ENCODE measurements at places on chromosomes 1 and 21. TPM values are rescaled to one million over a fixed set of nuclear protein-coding genes. Genes with fewer than 3 reads are reported as not detected.

DNA sequence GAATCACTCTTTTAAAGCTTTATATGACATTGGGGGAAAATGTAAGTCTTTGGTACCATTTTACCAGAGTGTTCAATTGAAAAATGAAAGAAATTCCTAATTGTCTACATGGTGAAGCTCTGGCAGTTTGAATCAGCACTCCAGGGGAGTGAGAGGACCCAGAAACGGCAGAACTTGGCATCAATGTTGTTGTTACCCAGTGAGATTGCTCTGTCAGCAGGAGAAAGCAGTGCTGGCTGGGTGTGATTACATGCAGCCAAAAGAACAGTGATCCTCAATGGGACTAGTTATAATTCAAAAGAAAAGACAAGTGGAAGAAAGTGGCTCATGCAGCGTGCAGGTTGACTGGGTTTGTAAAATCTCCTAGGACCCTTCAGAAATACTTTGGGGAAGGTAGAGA lies 206.4 kb downstream of the PTPRC start:
- no peaks in the 10 kb centered on the region for H3K36me3 ChIP-seq
- no peak for DNase-seq
- H3K27ac ChIP-seq: no peak overlapping the region

DNA sequence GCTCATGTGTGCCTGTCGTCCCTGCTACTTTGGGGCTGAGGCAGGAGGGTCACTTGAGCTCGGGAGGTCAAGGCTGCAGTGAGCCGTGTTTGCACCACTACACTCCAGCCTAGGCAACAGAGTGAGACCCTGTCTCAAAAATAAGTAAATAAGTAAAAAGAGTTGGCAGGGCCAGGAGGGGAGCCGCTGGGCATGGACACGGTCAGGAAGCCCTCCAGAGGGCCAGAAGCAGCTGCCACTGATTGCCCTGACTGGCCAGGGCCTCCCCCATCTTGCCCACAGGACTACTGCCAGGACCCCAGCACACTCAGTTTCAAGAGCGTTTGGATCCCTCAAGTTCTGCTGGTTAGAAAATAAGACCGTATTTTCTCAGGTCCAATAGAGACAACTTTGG lies 112.2 kb upstream of the IPO9 start:
- peaks cover 15% of the 10 kb centered on the region for H3K27me3 ChIP-seq
- DNase-seq: no peak
- no peak overlapping the region for H3K4me3 ChIP-seq
- H3K4me1 ChIP-seq: peaks cover 38% of the 10 kb centered on the region

The AGMAT gene
- 0.18 TPM for total RNA-seq

- no peak overlapping the region for H3K4me3 ChIP-seq
- no peaks in the 10 kb centered on the region for H3K36me3 ChIP-seq
- H3K27ac ChIP-seq: no peak overlapping the region
- DNase-seq: no peak
- no peaks in the 10 kb centered on the region for H3K4me1 ChIP-seq
These were observed 240.6 kb downstream of the PTBP2 start for GRCh38 chr1:96962216-96962615.

The TMEM59 gene
- total RNA-seq: 195 TPM

DNA sequence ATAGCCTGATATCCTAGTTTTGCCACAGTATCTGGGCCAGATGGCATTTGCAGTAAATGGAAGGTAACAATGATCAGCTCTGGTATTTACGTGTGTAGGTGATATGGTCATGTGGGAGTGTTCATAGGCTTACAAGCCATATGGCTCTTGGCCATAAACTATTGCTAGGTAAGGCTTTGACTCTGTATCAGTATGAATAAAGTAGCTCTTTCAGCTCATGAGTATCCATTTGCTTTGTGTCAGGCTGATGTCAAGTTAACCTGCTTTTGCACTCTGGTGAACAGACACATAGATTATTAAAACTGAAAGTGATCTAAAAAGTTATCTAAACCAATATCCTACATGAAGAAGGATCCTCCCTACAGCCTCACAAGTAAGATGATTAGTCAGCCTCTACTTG lies 69.0 kb downstream of the DDR2 start:
- H3K27ac ChIP-seq: no peak overlapping the region
- no peaks in the 10 kb centered on the region for H3K27me3 ChIP-seq
- no peaks in the 10 kb centered on the region for H3K36me3 ChIP-seq
- no peak for DNase-seq
- H3K4me3 ChIP-seq: no peak overlapping the region
- H3K4me1 ChIP-seq: peaks cover 11% of the 10 kb centered on the region

DNA sequence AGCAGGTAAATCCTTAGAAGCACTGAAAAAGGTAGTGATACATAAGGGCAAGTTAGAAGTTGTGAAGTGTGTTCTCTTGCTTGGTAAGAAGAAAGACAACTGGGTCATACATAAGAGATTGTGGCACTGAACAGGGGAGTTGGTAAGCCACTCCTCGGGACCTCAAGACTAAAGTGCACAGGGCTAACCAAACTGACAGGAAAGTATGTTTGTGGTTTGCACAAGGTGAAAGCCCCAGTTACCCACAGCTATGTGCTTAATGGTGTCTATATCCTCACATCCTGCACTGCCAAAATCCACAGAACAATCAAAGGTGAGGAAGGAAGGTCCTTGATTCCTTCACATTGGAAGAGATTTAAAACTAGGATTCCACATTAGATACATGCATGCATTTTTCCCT lies 276.5 kb downstream of the DNM3 start:
- H3K27ac ChIP-seq: no peak overlapping the region
- no peak overlapping the region for H3K4me3 ChIP-seq
- peaks cover 2% of the 10 kb centered on the region for H3K27me3 ChIP-seq
- DNase-seq: no peak

DNA sequence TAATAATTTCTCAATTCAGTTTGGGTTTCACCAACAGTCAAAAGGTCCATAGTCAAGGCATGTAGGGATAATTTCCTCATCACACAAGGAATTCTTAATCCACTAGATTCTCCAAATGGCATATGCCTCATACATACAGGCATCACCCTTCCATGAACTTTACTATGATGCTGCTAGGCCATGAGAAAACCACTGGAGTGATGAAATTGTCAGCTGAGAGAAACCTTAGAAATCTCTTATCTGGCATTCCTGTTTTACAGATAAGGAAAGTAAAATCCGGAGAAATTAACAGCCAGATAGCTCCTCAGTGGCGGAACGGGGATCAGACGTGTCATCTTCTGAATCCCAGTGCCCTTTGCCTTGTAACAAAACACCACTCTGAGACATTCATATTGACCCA lies 274.4 kb downstream of the NTNG1 start:
- no peak overlapping the region for H3K4me3 ChIP-seq
- H3K27ac ChIP-seq: no peak overlapping the region
- H3K27me3 ChIP-seq: no peaks in the 10 kb centered on the region
- H3K36me3 ChIP-seq: no peaks in the 10 kb centered on the region
- DNase-seq: no peak

DNA sequence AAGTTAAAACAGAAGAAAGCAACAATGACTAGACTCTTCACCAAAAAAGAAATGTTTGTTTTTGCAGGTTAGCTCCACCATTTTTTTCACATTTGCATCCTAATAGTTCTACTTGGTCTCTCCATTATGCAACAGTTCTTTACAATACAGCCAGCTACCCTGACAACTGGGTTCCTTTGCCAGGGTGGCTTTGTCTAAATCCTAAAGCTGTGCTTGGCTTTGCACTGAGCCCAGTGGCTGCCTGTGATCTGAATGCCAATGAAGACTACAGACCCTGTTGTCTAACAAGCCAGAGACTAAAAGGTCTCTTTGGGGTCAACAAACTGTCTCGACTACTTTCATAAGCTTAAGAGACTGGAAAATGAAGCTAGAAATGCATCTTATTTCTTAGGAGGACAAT lies 112.0 kb downstream of the AKT3 start:
- H3K36me3 ChIP-seq: no peaks in the 10 kb centered on the region
- no peak for DNase-seq
- H3K4me1 ChIP-seq: peaks cover 13% of the 10 kb centered on the region
- no peaks in the 10 kb centered on the region for H3K27me3 ChIP-seq

DNA sequence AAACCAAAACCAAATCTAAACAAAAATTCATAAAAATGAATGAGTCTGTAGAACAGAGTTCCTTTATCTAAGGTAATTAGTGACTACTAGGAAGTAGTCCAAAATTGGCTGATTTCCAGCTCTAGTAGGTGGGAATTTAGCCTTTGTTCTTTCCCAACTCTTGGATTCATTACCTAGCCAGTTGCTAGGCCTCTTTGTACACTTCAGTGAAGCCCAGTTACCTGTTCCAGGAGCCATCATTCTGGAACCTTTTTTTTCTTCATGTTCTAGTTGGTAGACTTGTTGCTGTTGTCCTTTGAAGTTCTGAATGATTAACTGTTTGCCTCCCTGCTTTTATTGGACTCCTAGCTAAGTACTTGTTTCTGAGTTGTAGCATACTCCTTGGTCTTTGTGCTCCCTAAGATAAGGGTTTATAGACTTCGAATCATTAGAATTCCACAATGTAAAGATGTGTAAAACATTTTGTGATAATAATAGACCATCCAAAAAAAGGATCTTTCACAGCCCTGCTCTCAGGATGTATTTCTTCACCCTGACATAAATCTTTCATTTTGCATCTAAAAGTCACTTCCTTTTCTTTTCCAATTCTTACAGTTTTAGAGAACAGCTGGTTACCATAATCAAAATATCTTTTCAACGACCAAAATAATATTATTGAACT lies 9.8 kb downstream of the PLA2G4A start:
- no peaks in the 10 kb centered on the region for H3K36me3 ChIP-seq
- no peaks in the 10 kb centered on the region for H3K27me3 ChIP-seq

The ZNF683 gene
- not detected for total RNA-seq

The FCRL2 gene
- not detected for total RNA-seq

- H3K27me3 ChIP-seq: peaks cover 3% of the 10 kb centered on the region
- peak overlapping the region; percentile 6 for H3K4me3 ChIP-seq
- H3K36me3 ChIP-seq: peaks cover 5% of the 10 kb centered on the region
- peaks cover 13% of the 10 kb centered on the region for H3K4me1 ChIP-seq
These were observed 68.9 kb downstream of the CDC7 start for GRCh38 chr1:91569411-91570119.

The OR10J1 gene
- not detected for total RNA-seq

The GPR52 gene
- total RNA-seq: 0.67 TPM

- no peaks in the 10 kb centered on the region for H3K4me1 ChIP-seq
- H3K4me3 ChIP-seq: no peak overlapping the region
- H3K27ac ChIP-seq: no peak overlapping the region
- DNase-seq: no peak
These were observed 104.2 kb downstream of the COP1 start for GRCh38 chr1:176102768-176103350.

GRCh38 chr1:60387175-60387574 lies 313.6 kb upstream of the C1orf87 start:
- no peaks in the 10 kb centered on the region for H3K4me1 ChIP-seq
- DNase-seq: no peak
- H3K4me3 ChIP-seq: no peak overlapping the region
- no peaks in the 10 kb centered on the region for H3K27me3 ChIP-seq

GRCh38 chr1:75129660-75129982 lies 4.6 kb upstream of the LHX8 start:
- H3K4me1 ChIP-seq: peaks cover 43% of the 10 kb centered on the region
- no peak overlapping the region for H3K27ac ChIP-seq
- peaks cover 31% of the 10 kb centered on the region for H3K27me3 ChIP-seq

DNA sequence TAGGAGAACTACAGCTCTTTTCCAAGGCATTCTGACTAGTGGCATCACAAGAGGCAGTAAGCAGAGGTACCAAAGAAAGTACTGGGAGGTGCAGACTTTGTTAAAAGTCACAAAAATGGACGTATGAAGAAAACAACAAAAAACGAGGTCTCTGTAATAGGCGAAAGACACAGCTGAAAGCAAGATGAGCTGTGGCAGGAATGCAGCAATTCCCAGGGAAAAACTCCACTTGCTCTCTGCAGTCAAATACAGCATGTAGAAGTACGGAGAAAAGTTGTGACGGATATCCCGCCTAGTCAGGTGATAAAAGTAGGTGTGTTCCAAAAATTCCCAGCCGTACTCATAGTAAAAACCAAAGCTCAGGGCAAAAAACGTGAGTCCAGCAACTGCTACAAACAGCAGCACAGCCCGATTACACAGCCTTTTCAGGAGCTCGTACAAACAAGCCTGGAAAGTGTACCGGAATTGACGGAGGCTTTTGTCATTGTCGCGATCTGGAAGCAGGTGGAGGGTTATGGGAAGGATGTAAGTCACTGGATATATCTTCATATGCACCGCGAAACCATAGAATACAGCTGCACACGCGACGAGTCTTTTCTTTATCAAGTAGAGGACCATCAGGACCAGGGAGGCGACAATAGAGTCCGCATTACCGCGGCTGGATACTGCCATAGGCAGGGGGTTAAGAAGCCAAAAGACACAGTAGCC lies 979 bp downstream of the PIGM start:
- peaks cover 24% of the 10 kb centered on the region for H3K4me1 ChIP-seq
- H3K27ac ChIP-seq: peak overlapping the region; percentile 77
- peak overlapping the region; percentile 99 for H3K4me3 ChIP-seq
- DNase-seq: peak; percentile 26

DNA sequence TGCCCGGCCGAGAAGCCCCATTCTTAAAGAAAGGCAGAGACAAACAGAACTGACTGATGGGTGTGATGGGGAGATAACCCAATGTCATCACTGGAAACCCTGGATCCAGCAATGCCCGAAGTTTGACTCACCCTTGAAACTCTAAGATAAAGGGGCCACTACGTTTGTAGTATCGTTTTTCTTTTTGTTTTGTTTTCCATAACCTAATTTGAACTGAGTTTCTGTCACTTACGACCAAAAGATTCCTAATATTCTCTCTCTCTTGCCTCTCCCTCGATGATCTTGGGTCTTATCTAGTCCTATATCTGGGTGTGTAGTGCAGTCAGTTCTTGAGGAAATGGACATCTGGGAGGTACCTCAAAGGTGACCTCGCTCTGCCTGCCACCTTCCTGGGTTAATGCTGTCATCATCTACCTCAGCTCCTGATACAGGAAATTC lies 57.8 kb upstream of the ID3 start:
- DNase-seq: no peak
- H3K36me3 ChIP-seq: peaks cover 5% of the 10 kb centered on the region
- no peak overlapping the region for H3K27ac ChIP-seq
- no peak overlapping the region for H3K4me3 ChIP-seq

The KIFAP3 gene
- total RNA-seq: 49.7 TPM

The JAM2 gene
- total RNA-seq: 0.77 TPM

DNA sequence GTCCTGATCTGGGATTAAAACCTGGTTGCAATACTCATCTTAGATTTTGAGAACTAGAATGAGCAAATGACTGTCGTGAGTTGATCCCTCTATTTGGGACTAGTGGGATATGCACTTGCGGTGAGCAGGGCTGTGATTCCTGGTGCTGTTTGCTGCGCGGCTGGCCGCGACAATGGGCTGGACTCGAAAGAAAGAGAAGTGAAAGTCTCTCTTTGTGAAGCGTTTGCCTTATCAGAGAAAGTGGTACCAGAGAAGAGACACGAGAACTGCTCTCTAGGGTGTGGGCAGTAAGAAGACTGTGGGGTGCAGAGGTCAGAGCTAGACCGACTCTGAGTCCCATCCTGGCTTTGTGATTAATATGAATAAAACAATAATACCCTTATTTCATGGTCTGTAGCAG lies 8.6 kb downstream of the ST6GALNAC3 start:
- peaks cover 50% of the 10 kb centered on the region for H3K4me1 ChIP-seq
- H3K27ac ChIP-seq: no peak overlapping the region
- H3K27me3 ChIP-seq: peaks cover 2% of the 10 kb centered on the region

Data from endothelial cell (in vitro differentiated cells).